Activated CD4-positive, alpha-beta T cell treated with anti-CD3 and anti-CD28 coated beads for 4 hours (primary cell): ENCODE measurements at places on chromosomes 4 and X.

DNA sequence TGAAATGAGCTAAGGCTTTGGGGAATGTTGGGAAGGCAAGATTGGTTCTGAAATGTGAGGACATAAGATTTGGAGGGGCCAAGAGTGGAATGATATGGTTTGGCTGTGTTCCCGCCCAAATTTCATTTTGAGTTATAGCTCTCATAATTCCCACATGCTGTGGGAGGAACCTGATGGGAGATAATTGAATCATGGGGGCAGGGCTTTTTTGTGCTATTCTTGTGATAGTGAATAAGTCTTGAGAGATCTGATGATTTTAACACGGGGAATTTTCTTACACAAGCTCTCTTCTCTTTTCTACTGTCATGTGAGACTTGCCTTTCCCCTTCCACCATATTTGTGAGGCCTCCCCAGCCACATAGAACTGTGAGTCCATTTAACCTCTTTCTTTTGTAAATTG, 157.6 kb upstream of the C1QTNF7 start:
- DNase-seq, result no peak

- DNase-seq, result peak; percentile 8
Observed at GRCh38 chrX:18424482-18425198, 768 bp upstream of the CDKL5 start.

- DNase-seq, result no peak
Observed at GRCh38 chr4:76539979-76540378, 105.0 kb downstream of the SHROOM3 start.

DNA sequence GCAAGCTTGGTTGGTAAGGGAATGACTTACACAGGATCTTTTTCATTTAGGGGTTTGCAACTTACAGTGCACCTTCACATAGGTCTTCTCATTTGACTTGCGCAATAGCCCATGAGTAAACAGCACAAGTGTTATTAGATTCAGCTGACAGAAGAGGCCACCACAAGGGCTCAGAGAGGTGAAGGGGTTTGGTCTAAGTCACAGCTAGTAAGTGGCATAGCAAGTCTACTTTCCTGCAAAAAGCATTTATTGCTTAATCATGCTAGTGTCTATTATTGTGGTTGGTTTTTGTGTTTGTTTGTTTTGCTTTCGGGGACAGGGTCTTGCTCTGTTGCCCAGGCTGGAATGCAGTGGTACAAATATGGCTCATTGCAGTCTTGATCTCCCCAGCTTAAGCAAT, 83.3 kb downstream of the SPRY1 start:
- DNase-seq, result no peak

- DNase-seq, result no peak
Observed at GRCh38 chrX:54695231-54695630, 102.8 kb downstream of the ITIH6 start.

GRCh38 chrX:4560192-4560591, 846.7 kb upstream of the PRKX start:
- no peak for DNase-seq

GRCh38 chr4:128649161-128649560, 160.3 kb upstream of the JADE1 start:
- DNase-seq, result no peak

DNA sequence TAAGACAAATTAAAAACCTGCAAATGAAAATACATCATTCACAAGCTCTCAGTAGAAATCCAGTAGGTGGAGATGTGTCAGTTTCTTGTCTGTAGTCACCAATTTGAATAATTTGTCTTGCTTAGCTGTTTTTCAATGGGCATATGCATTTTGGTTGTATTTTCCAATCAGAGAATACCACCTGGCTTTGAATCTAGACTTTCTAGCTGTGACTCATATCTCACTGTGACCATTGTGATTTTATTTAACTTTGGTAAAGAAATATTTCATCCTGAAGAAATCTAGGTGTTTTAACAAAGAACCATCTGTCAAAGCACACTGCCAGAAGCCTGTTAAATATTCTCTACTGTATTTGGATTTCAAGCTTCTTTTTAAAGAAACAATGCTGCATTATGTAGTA, 1650.6 kb upstream of the IGFBP7 start:
- no peak for DNase-seq

- DNase-seq, result no peak
Observed at GRCh38 chrX:71615954-71616353, 2.4 kb downstream of the CXCR3 start.

- no peak for DNase-seq
Observed at GRCh38 chr4:27594922-27595321, 734.3 kb downstream of the STIM2 start.

DNA sequence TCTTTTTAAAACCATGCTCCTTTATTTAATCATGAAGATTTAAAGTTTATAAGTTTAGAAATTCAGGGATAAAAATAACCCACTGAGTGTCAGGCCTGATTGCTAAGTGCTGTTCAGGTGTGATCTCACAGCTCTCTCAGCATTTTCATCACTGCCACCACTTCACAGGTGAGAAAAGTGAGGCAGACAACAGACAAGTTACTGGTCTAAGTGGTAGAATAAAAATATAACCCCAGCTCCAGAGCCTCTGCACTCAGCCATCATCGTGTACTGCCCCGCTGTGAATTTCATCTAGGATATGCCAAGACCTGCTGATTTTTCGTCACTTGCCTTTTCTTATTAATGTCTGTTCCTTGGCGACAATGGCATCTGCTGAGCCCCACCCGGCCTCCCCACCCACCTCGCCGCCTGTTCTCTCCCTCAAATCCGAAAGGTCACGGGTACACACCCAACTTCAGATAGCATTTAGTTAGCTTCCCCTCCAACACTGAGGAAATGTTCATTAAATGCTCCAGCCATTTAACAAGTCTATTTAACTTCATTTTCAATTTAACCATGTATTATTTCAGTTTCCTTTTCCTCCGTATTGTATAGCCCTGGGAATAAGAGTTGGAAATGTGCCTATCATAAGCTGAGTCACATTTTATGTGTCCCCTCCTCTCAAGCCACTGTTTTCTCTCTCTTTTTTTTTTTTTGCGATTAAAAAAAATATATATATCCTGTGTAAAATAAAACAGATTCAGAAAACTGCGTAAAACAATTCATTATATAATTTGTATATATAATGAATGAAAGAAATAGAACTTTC, 236.5 kb downstream of the CBR4 start:
- no peak for DNase-seq

DNA sequence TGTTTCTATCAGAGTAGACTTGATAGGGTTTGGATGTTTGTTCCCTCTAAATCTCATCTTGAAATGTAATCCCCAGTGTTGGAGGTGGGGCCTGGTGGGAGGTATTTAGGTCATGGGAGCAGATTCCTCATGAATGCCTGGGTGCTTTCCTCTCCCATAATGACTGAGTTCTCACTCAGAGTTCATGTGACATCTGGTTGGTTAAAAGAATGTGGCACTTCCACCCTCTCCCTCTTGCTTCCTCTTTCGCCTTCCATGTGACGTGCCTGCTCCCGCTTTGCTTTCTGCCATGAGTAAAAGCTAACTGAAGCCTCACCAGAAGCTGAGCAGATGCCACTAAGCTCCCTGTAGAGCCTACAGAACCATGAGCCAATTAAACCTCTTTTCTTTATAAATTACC, 47.3 kb upstream of the SRPX start:
- DNase-seq, result no peak

- DNase-seq, result no peak
Observed at GRCh38 chrX:139883984-139884383, 48.9 kb downstream of the ATP11C start.

DNA sequence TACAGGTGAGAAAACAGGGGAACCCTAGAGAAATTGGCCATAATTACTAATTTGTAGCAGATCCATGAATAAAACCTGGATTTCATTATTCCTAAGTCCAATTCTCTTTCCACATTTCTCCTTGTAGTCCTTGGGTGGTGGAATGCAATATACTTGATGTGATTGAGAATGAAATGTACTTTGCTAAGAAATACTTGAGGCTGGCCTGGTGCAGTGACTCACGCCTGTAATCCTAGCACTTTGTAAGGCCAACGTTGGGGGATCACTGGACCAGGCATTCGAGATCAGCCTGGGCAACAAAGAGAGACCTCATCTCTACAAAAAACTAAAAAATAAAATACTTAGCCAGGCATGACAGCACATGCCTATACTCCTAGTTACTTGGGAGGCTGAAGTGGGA, 15.9 kb downstream of the TMEM184C start:
- DNase-seq, result no peak

DNA sequence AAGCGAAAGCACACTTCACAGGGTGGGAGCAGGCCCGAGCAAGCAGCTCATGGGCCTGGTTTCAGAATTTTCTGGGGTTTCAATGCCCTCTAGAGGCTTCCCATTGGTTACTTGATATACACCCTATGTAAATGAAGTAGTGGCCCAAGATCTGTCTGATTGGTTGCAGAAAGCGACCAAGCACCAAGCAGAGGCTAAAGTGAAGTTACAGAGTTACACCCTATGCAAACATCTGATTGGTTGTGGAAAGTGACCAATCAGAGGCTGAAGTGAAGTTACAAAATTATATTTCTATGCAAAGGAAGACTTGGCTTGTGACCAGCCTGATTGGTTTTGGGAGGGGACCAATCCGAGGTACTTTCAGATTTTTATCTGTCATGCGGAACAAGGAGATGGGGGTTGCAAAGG, 8.2 kb downstream of the FHIP1A start:
- no peak for DNase-seq

GRCh38 chr4:168618577-168619265, 121.9 kb downstream of the PALLD start:
- DNase-seq, result no peak

DNA sequence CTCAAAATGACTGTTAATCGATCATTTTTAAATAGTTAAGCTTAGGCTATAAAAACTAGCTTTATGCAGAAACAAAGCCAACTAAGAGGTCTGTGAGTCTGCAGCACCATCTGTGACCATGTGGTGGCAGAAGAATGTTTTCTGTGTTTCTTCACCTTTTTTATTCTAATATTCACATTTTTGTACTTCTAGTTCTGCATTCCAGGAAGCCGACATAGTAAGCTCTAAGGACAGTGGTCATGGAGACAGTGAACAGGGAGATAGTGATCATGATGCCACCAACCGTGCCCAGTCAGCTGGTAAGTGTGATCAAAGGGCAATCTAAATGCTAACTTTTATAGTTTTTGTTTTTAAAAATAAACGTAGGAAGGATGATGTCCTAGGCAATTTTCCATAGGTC, 5.6 kb downstream of the PCDH10 start:
- DNase-seq, result no peak

DNA sequence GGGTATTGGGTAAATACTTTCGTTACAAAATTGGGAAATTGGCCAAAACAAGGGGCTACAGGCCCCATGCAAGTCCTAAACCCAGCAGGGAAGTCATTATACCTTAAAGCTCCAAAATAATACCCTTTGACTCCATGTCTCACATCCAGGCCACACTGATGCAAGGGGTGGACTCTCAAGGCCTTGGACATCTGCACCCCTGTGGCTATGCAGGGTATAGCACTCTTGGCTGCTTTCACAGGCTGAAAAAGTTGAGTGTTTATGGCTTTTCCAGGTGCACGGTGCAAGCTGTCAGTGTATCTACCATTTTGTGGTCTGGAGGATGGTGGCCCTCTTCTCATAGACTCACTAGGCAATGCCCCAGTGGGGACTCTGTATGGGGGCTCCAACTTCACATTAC, 326.5 kb downstream of the TEX13C start:
- no peak for DNase-seq

GRCh38 chr4:100986360-100986868, 360.9 kb downstream of the PPP3CA start:
- DNase-seq, result no peak

GRCh38 chrX:109847257-109848187, 114.5 kb upstream of the ACSL4 start:
- DNase-seq, result no peak

- no peak for DNase-seq
Observed at GRCh38 chrX:13793897-13794296, 23.0 kb downstream of the GPM6B start.

DNA sequence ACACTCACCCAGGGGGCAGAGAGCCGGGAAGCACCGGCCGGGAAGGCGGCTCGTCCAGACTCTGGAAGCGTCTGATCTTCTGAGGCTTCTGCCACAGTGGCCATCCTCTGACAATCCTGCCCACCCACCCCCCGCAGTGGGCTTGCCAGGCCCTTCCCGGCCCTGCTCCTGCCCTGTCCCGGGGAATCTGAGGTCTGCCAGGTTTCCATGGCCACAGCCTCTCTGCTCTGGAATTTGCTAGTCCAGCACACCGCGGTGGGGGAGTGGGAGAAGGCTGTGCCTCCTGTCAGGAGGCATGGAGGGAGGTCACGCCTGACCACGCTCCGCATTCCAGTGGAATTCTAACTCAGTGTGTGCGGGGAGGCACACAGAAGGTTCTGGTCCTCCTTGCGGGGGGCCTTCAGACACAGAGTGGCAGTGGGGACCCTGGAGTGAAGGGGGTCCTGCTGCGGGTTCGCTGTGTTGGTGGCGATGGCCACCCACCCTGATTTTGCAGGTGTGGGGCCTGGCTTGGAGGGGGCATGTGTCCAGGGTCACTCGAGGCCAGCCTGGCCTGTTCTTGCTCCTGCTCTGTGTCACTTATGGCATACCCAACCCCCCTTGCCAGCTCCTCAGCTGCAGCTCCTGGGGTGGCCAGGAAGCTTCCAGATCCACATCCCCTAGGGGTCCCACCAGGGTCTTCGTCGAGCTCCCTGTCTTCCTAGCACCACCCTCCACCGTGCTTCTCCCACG, 55.6 kb upstream of the ADRA2C start:
- DNase-seq, result no peak

DNA sequence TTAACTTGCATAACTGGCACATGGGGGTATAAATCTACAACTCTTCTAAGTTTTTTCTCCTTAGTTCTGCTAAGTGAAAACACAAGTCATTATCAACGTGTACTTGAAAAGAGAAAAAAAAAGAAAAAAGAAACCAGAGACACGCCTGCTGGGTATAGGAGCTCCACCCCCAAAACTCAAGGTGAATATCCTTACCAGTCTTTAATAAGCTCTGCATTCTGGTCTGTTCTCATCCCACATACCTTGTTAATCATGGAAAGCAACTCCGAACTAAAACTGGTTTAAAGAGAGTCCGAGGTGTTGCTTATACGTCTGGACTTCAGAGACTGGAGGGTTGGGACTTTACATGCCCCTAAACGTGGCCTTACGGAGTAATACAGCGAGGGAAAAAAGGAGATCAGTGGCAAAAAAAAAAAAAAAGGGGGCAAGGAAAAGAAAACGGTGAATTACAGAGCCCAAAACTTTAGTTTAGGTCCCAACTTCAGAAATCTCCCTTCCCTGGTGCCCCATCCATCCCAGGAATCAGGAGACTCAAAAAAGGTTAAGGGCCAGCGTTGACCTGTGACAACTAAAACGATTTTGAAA, 1.0 kb downstream of the PGRMC2 start:
- peak; percentile 22 for DNase-seq

DNA sequence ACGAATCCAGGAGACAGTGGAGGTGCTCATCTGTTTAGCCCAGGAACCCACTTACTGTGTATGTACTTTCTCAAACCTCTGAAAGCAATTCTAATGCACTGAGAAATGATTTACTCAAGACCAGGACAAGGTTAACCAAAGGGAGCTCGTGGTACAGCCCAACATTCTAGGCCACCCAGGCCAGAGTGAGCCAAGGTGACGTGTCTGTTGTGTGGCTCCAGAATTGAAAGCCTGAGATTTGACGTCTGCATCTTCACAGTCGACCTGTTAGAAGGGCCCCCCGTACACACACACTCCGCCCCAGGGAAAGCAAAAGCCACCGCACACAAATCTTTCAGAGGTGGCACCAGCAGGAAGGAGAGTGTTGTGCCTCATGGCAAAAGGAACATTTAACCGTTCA, 2.3 kb downstream of the MAP3K15 start:
- no peak for DNase-seq
